ENCODE measurements at places on chromosomes 16 and 17. TPM values are rescaled to one million over a fixed set of nuclear protein-coding genes. Genes with fewer than 3 reads are reported as not detected.

Gene GP1BA
- not detected for total RNA-seq

Gene KRTAP3-2
- total RNA-seq: not detected

Gene RBL2
- total RNA-seq: 63.2 TPM

Gene ALDH3A2
- 105 TPM for total RNA-seq

Gene SNX20
- total RNA-seq: 0.52 TPM

Gene C17orf113
- 1.8 TPM for total RNA-seq

Gene KRTAP2-2
- not detected for total RNA-seq

Gene NOTUM
- not detected for total RNA-seq

Gene ASPHD1
- total RNA-seq: 2.0 TPM

Gene SLC52A1
- 2.5 TPM for total RNA-seq

Gene SOCS3
- 33.1 TPM for total RNA-seq

Gene CDR2L
- 3.2 TPM for total RNA-seq

Gene KRT25
- not detected for total RNA-seq

Gene PPP4C
- total RNA-seq: 101 TPM

Gene SLC5A10
- not detected for total RNA-seq

Gene LHX1
- total RNA-seq: not detected

Gene OTOP3
- 2.4 TPM for total RNA-seq

Gene SBK1
- total RNA-seq: 0.28 TPM

Gene MYH13
- total RNA-seq: 0.03 TPM

Gene SKAP1
- total RNA-seq: 2.5 TPM

Gene ATP2A1
- total RNA-seq: 1.3 TPM

Gene ABCC6
- total RNA-seq: 27.8 TPM

Gene TOX3
- 47.8 TPM for total RNA-seq

Gene ITGA3
- total RNA-seq: 130 TPM

Gene RHBDF1
- 36.7 TPM for total RNA-seq

Gene NACA2
- total RNA-seq: not detected

Gene PMP22
- 52.8 TPM for total RNA-seq

Gene CCDC200
- not detected for total RNA-seq

Gene TSPOAP1
- 7.9 TPM for total RNA-seq

Gene CBFA2T3
- 10.5 TPM for total RNA-seq
